Substantia nigra (tissue), 51 donors: ENCODE measurements at places on chromosomes 4 and X.

- DNase-seq, result no peak
These were observed 43.7 kb downstream of the MAGEA9 start for GRCh38 chrX:149825424-149825823.

DNA sequence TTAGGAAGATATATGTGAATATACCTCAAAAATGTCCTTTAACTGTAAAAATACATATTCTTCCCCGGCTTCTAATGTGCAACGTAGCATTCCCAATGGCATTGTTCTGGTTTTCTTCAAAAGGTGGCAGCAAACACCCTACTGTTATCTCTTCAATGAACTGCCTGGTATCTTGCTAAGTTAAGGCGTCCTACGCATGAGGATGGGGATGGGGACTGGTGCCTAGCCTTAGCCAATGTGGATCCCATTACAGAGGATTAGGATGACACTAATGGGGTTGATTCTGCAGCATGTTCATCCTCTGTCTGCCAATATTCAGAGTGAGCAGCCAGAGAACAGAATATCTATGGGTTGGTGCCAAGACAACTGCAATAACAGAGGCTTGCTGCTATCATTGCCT lies 334.9 kb upstream of the ADGRL3 start:
- DNase-seq, result no peak

DNA sequence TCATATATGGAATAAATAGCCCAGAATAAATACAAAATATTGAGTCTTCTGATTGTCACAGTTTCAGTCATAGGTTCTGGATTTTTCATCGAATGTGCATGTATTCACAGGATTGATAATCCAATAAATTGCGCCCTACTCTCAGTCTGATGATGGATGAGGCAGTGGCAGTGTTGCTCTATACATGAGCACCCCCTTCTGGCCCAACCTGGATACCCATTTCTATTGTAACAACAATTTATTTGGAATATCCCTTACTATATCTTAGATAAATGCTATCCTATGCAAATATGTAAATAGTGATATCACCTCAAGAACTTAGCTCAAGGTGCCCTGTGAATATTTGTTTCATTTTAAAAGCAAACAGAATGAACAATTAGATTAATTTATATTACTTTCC lies 733.7 kb upstream of the PABPC4L start:
- no peak for DNase-seq

- no peak for DNase-seq
These were observed 202.7 kb downstream of the CRLF2 start for GRCh38 chrX:1009771-1010170.

- no peak for DNase-seq
These were observed 130.6 kb downstream of the FBXO8 start for GRCh38 chr4:174152717-174153466.

DNA sequence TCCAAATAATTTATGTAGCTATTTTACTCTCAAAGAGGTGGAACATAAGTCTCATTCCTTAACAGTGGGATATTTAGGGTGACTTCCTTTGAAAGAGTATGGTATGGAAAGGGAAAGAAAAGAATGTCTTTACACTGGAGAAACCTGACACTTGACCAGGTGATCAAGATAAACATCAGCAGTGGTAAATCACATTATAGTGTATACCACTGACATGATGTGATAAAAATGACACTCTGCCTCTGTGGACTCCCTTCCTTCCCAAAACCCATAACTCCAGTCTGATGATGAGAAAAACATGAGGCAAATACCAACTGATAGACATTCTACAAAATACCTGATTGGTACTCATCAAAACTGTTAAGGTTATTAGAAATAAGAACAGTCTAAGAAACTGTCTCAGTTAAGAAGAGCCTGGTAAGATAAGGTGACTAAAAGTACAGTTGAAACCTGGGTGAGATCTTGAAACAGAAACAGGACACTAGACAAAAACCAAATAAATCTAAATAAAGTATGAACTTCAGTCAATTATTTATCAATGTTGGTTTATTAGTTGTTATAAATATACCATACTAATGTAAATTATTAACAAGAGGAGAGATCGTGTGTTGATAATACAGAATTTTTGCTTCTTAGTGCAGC lies 144.2 kb upstream of the PCDH18 start:
- no peak for DNase-seq
